ENCODE measurements at places on chromosomes 11 and 22. TPM values are rescaled to one million over a fixed set of nuclear protein-coding genes. Genes with fewer than 3 reads are reported as not detected.

GRCh38 chr11:6251120-6251733, 8.4 kb upstream of the CCKBR start:
- peak; percentile 66 for DNase-seq

DNA sequence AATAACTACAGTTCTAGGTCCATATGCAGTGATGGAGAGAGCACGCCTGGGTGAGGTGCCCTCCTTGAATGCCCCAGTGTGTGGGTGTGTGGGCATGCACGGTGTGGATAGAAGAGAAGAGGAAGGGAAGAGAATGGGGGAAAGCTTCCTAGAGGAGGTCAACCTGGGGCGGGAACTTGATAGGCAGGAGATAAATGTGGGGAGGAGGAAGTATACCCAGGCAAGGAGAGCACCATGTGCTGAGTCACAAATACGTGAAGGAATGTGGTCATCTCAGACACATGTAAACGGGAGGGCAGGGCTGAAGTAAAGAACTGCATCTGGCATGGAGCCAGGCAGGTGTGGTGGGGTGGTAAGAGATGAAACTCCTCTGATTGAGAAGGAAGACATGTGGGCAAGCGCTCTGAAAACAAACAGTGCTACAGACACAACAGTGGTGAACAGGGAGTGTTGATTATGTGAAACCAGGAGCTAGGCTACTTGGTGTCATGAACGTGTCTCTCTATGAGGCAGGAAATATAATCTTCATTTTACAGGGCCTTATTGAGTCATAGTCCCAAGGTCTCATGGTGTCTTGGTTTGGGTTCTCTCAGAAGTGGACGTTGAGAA, 61.5 kb upstream of the EED start:
- DNase-seq: peak; percentile 60

The KCTD17 gene
- 20.5 TPM for total RNA-seq

DNA sequence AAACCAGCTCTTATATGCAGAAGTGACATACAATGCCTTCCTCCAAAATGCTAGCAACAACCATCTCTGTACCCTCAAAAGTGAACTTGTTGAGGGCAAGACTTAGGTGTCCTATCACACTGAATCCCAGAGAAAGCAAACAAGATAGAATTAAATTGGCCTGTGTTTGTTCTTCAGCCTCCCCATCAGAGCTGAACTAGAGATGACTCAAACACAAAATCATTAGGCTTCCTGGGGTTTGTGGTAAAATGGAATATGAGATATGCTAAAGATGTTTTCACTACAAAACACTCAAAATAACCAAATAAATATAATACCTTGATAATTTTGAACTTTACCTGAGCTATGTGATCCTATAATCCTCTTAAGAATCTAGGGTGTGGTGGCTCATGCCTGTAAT, 31.6 kb downstream of the ZNF214 start:
- no peak for DNase-seq

GRCh38 chr11:76148941-76149613, 57.2 kb downstream of the WNT11 start:
- peak; percentile 31 for DNase-seq

DNA sequence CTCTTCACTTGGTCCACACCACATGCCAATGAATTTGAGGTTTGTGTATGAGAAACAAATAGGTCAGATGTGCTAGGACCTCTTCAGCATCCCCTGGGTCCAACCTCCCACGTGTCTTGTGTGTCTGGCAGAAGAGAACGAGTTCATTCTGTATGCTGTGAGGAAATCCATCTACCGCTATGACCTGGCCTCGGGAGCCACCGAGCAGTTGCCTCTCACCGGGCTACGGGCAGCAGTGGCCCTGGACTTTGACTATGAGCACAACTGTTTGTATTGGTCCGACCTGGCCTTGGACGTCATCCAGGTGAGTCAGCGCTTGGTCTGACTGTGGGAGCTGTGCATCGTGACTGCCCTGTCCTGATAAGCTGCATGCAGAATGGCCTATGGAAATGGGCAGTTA, 101.0 kb upstream of the SORL1-AS1 start:
- peak; percentile 47 for DNase-seq

DNA sequence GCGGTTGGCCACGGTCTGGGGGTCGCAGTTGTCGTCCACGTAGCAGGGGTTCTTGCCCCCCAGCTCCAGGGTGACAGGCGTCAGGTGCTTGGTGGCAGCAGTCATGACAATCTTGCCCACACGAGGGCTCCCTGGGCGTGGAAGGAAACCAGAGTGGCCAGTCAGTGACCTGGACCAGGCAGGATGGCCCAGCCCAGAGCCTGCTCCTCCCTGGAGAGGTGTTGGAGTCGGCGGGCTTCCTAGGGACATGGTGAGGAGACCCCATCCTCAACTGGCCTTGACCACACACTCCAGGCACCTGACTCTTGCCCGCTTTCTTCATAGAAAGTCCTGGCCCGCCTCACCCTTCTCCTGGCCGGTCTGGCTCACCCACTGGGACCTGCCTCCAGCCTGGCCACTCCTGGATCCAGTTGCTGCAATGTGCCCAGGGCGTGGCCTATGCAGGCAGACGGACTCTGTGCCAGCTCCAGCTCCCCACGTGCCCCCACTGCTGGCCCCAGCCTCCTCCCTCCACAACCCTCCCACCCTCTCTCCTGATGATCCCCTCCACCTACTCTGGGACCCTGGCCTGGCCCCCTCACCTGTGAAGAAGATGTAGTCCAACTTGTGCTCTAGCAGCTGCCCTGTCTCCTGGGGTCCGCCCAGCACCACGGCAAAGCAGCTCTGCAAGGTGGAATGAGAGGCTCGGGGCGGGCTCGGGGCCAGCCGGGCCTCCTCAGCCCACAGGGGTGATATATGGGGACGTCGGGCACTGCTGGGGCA, 8.7 kb downstream of the ALDH3B2 start:
- DNase-seq: no peak

The DDTL gene
- total RNA-seq: 1.2 TPM

GRCh38 chr22:49869845-49870712, 16.4 kb downstream of the ZBED4 start:
- DNase-seq: no peak

DNA sequence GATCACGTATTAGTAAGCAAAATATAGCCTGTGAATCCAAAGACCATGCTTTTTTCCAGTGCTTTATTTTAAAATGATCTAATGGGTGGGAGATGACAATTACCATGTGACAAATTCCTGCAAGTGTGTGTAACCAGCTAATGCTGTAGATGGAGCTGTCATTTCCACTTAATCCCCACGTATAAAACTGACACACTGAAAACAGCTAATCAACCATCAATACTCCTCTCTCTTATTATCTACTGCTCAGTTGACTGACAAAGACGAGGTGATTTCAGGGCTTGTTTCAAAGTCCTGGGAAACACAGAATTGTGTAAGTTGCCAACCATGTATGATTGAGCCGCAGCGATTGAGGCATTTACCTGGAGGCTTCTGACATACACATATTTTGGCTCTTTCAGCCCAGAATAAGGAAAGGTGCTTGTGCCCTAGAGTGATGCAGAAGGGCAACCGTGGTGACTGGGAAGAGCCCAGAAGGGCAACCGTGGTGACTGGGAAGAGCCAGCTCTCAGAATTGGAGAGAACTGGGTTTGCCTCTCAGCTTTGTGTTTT, 9.7 kb downstream of the SLN start:
- DNase-seq: no peak

DNA sequence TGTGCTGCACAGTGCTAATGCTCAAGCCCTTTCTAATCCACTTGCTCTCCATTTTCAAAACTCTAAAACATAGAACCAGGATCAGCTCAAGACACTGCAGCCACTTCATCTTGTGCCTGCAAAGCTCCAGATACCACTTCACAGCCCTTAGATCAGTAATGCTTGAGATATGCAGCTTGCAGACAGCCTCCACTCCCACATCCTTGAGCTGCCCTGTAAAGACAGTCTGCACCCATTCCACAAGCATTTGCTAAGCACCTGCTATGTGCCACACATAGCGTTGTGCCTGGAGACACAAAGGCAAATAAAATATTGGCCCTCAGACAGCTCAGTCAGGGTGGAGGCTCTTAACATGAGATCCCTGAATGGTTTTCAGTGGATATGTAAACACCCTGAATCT, 192.5 kb upstream of the SNX19 start:
- no peak for DNase-seq

Data from A172 (cell line).